ENCODE measurements at places on chromosomes 7 and 10.
A peak's percentile ranks its signal among the peaks of the same experiment; 100 is the strongest.

DNA sequence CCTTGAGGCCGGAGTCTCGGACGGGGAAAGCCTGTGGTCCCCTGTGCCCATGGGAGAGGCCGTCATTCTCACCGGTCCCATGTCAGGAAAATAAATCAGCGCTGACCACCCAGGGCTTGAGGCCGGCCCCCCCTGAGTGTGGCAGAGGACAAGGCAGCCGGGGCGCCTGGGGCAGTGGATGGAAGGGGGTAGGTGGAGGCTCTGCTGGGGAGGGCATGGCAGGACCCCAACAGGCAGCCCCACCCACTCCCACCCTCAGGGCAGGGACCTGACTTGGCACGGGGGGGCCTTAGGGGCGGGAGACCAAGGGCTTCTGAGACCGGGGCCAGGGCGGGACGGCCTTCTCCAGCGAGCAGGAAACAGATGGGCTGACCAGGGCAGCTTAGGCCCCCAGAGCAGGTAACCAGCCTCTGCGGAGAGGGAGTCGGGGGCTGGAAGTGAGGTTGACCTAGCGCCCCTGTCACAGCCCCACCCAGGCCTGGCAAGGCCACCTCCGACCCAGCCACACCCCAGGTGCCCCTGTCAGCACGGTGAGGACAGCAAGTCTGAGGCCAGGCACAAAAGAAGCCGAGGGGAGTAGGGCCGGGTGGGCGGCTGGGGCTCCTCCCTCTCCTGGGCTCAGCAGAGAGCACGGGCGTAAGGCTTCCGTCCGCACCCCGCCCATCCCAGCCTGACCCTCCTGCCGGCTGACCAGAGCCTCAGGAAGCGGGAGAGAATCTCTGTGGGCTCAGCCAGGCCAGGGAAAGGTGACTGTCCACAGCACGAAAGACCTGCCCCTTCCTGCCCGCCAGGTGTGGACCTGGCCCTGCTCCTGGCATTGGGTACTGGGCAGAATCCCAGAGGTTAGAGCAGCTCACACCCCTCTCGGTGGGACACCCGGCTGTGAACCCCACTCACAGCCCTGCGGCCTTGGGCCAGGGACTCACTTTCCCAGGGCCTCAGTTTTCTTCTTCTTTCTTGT, 87.4 kb downstream of the FOXL3 start:
- peak; percentile 0 for DNase-seq

GRCh38 chr7:15764851-15765382, 78.4 kb upstream of the MEOX2 start:
- no peak for DNase-seq

- no peak for DNase-seq
Measured at GRCh38 chr10:48744587-48744986, 59.9 kb downstream of the WDFY4 start.

- no peak for DNase-seq
Measured at GRCh38 chr7:2701832-2702593, 14.0 kb downstream of the AMZ1 start.

DNA sequence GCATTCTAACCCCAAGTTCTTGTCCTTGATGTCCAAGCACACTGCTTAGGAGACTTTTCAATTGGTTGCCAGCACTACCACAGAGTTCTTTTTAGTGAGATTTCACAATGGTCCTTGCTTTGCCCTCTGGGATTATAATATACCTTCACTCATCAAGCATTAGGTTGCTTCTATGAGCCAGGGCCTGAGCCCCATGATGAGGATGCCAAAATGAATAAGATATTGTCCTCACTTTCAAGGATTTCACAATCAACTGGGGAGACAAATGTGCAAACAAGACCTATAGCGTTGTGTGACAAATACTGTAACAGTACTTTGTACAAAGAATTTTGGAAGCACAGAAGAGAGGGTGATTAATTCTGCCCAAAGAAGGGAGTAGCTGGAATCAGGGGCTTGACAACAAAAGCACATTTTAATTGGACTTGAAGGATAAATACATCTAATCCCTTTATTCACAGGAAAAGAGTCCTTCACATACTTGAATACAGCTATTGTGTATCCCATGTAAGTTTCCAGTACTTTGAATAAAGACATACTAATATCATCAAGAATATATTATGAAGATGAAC, 263.6 kb upstream of the LRRN3 start:
- DNase-seq, result no peak

DNA sequence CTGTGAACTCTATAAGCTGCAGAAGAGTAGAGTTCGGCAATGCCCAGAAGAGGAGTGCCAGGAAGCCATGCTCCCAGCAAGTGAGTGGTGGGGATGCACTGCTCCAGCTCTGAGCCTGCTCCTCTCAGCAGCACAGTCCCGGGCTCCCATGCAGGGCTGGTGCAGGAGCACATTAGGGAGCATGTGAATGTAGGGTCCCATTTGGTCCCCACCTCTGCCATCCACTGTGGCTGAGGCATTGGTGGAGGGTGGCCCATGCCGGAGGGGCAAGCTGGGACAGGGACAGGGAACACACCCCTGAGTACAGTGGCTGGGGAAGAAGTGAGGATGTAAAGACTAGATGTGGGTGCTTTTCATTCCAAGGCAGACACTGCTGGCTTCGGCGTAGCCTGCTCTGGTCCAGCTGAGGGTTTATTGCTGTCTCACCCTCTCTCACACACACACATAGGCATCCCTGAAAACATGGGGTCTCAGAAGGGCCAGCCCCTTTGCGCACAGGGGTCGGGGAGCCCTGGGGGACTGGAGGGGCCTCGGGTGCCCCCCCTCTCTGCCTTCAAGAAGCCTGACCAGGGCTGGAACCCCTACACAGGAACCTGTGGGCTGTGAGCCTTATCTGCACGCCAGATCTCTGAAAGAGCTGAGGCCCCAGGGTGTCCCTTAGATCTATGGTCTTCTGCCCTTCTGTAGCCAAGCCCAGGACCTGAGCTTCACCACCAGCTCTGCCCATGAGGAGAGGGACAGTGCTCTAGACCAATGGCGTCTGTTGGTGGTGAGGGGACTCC, 341.0 kb downstream of the TCERG1L start:
- DNase-seq, result no peak

DNA sequence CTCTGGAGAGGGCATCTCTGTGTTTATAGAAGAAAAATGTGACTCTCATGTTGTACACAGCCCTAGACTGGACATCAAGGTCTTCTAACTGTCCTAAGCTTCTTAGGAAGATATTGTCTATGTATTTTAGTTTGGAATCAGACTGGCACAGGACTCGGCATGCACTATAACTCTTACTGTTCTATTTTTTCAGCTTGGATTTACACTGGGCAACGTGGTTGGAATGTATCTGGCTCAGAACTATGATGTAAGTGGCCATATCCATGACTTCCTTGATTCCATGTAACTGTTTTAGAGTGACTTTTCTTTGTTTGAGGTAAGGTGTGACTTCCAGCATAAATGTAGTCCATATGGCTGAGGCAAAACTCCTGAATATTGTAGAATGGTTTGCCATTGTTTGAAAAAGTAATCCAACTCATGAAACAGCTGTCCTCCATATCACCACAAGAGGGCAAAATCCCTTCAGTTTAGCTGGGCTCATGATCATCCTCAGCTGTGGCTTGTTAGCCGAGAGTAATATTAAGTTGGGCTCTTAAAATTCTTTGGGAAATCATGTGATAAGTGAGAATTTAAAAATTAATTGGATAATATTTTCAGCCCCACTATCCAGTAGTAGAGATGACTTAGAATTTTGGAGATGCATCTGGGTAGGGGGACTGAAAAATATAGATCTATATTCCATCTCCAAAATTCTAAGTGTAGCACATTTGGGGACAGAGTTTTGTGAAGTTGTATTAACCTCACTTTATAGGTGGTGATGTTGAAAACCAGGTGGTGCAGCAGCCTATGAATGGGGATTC, 10.4 kb downstream of the STMP1 start:
- no peak for DNase-seq

GRCh38 chr7:158558816-158559215, 28.8 kb downstream of the PTPRN2 start:
- no peak for DNase-seq

DNA sequence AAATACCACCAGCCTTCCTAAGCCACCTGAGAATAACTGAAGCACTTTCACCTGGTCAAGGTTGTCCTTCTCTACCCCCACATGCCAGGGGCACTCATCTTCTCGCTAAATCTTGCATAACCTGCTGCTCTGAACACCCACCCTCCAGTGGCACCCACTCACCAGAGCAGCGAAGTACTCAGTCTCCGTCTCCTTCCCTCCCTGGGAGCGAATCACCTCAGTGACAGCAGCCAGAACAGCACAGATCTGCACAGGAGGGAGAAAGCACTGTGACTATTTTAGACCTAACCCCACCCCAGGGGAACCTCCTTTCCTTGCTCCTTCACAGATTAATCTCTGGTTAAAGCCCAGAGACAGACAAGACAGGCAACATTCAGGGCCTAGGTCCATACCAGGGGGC, 5.1 kb downstream of the RRP12 start:
- DNase-seq, result no peak

DNA sequence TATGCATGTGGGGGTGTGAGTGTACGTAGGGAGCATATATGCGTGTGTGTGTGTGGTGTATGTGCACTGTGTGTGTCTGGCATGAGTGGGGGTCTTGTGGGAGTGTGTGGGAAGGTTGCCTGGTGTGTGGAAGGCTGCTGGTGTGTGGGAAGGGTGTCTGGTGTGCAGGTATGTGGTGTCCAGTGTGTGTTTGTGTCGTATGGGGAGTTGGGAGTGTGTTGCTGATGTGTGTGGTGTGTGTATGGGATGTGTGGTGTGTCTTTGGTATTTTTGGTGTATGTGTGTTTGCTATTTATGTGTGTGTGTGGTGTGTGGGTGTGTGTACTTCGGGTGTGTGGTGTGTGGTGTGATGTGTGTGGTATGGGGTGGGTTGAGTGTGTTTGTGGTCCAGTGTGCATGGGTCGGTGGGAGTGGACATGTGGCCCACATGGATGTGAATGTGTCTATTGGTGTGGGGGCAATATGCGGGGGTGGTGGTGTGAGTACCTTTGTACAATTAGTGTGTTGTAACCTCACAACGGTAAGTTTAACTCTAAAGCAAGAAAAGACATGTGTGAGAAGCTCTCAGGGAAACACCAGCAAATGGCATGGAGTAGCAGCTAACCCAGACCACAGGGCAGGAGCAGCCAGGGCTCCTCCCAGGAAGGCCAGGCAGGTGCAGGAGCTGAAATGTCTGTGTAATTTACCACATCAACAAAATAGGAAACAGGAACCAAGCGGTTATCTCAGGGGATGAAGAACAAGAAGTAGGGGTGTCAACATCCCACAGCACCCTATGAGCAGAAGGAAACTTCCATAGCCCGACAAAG, 11.9 kb downstream of the ANTXRL start:
- DNase-seq, result no peak

DNA sequence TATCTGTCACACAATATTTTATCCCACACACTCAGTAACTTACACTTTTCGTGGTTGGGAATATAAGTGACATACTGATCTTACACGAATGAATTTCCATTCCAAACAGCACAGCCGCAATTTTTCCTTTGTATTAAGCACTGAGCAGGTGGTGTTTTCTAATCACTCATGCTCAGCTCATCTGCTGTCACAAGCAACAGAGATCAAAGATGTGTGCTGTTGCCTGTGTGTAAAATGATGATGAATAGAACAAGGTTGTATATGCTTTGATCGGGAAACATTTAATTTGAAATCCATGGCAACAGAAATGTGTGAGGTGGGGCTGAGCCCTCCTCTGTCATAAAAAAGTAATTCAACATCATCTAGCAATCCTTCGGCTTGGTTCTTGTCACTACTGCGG, 927.7 kb upstream of the MBL2 start:
- no peak for DNase-seq
